ENCODE measurements at places on chromosomes 5 and 9.
A peak's percentile ranks its signal among the peaks of the same experiment; 100 is the strongest.

GRCh38 chr9:133227242-133227860 is 18.3 kb upstream of the OBP2B start:
- DNase-seq = no peak

GRCh38 chr5:41815663-41816229 is 54.5 kb downstream of the OXCT1 start:
- no peak for DNase-seq

DNA sequence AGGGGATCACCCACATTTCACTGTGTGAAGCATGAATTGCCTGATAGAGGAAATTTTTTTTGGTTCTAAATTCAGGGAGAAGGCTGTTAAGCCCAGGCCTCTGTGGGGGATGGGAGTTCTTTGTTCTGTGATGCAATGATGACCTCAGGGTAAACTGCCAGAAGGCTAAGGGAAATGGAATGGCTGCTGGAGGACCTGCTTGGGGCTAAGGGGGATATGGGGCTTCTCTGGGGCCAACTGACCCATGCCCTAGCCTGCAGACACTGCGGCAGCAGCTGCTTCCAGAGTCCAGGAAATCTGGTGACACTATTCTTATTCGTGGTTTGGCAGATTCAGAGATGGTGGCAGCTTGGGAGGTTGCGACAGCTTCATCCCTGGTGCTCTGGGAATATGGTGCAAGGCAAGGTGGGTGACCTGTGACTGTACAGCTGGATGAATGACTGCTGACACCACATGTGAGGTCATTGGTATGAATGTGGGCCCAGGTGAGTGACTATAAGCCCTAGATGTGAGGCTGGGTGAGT is 30.3 kb downstream of the VCP start:
- peak; percentile 81 for DNase-seq

DNA sequence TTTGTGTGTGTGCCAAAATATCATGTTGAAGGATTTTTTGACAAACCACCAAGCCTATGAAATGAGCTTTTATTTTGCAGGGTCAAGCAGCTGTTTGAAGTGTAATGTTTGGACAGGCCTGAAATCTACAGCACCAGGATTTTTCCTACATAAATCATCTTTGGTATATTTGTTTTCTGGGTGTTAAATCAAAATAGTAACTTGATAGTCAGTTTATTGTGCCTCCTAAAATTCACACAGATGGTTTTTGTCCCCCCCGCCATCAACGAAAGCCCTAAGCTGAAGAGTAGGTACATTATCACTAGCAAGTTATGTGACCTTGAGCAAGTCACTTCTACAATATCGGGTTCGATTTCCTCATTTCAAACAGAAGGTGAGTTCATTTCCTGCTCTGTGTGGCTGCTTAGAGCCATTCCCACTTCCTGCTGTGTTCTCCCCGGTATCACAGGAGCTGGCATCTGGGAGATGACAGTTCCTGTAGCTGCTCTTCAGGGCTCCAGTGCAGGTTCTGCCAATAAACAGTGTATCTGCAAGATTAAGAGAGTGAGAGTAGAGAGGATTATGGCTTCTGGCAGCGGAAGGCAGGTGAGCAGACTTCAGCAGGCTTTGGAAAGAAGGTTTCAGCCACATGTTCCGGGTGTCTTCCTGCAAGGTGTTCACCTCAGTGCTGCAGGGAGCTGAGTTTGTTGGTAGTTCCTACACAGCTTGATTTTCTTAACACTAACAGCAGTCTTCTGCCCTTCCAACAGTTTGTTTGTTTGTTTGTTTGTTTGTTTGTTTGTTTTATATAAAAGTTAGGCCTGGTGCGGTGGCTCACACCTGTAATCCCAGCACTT is 48.4 kb upstream of the GNE start:
- DNase-seq = peak; percentile 67

- peak; percentile 2 for DNase-seq
These were observed 141.3 kb upstream of the LPAR1 start for GRCh38 chr9:111179577-111179976.

DNA sequence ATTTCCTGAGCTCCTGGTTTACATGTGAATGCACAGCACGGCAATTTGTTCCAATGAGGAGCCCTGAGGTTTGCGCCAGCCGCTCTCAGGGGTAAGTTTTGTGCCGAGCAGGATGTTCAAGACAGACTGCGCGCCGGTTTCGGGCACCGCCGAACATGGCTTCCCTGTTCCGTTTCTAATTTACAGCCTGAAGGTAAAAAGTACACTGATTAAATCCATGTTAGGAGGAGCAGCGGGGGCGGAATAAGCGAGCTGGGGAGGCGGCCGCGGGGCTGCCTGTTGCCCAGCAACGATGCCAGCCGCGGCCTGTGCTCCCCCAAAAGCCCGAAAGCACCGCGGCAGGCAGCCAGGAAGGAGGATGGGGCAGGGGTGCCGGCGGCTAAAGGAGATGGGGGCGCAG is 6.4 kb downstream of the SOWAHA start:
- no peak for DNase-seq

- DNase-seq = no peak
These were observed 7.8 kb downstream of the ANGPTL2 start for GRCh38 chr9:127114606-127115005.

All from epithelial cell of esophagus (primary cell).